Cortex of kidney (tissue), 1 donor: ENCODE measurements at places on chromosomes 3 and 15.

DNA sequence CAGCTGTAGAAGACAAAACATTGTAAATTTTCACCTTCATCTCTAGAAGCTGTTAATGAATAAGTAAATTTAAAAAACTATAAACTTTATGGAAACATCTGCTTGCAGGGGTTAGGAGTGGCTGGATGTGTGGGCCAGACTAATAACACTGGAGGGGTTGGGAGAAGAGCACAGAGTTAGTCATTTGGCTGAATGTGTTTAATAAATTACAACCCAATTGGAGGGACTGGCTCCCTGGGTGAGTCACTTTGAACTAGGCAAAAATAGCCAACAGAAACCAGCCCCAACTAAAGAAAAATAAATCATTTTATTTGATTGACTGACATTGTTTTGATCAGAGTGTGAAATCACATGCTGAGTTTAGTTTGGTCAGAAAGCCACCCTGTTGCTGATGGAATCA, 21.8 kb downstream of the DGKG start:
- no peak for DNase-seq

DNA sequence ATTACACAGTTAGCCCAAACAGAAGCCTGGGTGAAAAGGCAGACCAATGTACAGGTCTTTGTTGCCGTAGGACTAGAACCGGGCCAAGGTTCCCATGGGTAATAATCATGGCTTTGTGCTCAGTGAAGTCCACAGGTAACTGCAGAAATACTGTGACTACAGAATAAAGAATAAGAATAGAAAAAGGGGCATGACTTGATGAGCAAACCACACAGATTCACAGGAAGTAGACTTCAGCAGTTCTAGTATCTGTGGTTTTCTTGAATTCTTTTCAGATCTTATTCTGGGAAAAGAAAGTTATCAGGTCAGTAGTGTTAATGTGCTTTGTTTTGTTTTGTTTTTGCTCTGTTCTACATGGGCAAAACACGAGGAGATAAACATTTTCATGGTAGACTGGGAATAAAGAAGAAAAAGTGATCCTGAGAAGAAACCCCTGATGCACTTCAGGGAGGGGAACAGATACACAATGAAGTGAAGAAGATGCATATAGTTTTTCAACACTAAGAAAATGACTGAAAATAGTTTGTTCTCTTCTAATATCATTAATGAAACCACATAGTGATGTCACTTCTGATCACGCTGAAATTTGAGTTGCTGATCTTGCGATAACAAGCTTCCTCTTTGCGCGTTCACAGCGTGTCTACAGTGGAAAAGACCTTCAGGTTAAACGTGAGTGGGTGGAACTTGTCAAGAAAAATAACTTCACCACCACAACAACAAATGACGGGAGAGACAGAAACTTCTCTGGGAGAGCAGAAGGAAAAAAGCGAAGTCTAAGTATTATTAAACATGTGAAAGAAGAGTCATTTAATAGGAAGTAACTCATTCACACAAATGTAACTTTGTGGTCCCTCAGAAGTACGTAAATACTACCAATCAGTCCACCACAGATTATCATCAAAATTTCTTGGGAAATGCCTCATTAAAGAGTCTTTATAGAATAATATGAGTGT, 315.8 kb upstream of the SATB1 start:
- DNase-seq: no peak

- no peak for DNase-seq
These were observed 42.8 kb upstream of the RPL35A start for GRCh38 chr3:197907196-197907595.

DNA sequence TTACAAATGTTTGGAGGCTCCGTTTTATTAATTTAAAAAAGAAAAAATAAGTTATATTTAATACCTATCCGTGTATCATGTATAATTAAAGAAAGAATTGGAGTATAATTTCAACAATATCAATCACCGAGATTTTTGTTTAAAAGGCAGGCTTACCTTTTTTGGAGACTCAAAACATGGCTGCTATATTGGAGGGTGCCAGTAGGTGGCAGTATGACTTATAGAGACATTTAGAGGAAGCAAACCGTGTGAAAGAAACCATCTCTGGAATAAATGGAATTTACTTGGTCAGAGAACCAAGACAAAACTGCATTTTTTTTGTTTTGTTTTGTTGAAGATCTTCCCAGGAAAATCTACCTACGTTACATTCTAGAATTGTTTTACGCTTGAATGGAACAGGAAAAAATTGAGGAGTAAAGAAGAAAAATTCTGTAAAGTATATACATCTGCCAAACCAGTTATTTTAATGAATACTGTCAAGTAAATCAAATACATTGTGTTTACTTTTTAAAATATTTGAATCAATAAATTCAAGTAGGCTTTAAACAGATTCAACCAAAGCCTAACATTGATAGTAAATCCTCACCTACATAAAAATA, 802.6 kb upstream of the ALCAM start:
- DNase-seq: no peak

- no peak for DNase-seq
These were observed 1.1 kb downstream of the CASR start for GRCh38 chr3:122184591-122184929.

DNA sequence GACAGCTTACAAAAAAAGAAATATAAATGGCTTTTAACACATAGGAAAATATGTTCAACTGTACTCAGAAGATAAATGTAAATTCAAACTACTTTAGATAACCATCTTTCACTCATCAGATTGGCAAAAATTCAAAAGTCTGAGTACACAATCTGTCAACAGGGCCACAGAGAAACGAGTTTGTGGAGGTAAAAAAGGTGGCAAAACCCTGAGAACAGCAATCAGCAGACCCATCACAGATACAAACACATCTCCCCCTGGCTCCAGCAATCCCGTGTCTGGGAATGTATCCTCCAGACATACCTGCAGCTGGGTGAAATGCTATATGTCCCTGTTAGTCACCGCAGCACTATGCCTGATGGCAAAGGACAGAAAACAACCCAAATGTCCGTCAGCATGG, 149.5 kb downstream of the OSBPL10 start:
- no peak for DNase-seq

DNA sequence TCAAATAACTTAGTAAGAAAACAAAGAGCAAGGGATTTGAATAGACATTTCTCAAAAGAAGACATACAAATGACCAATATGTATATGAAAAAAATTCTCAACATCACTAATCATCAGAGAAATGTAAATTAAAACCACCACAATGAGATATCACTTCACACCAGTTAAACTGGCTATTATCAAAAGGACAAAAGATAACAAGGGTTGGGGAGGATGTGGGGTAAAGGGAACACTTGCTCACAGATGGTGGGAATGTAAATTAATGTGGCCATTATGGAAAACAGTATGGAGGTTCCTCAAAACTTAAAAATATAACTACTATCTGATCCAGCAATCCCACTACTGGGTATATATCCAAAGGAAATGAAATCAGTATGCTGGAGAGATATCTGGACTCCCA, 46.0 kb upstream of the RYK start:
- DNase-seq: no peak

DNA sequence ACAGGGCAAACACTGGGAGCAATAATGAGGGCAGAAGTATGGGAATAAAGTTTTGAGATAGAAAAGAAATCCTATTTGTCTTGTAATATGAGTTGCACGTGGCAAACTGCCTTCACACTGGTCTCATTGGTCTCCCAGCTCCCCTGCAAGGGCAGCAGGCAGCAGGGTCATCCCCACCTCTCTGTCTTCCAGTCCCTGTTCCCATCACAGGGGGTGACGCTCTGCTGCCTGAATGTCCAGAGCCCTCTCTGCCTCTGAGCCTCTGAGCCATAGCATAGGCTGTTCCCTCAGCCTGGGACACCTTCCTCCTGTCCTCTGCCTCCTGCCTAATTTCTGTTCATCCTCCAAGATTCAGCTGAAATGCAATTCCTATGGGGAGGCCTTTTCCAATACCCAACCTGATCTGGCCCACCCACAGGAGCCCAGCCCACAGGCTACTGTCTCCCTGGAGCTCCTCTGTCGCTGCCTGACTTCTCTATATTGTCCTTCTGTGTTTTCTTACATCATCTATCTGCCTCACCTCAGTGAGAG, 12.1 kb upstream of the SKOR1 start:
- no peak for DNase-seq

- no peak for DNase-seq
These were observed 43.5 kb downstream of the ACP3 start for GRCh38 chr3:132360717-132361116.

- no peak for DNase-seq
These were observed 775.8 kb downstream of the ZPLD1 start for GRCh38 chr3:103210583-103210982.

DNA sequence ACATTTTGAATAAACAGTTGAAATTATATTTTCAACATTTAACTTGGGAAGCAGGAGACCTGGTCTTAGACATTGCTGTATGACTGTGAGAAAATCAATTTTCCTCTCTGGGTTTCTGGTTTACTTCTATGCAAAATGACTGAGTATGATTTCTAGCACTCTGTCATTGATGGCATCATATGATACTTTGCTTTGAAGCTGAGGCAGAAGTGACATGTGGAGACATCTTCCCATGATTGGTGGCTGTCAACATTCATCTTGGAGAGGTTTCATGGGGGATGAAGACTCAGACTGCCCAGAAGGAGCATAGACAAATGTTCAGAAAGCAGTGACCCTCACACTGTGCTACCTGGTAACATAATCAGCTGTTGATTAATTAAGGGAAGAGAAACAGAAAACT, 477.9 kb downstream of the PDCD6IP start:
- no peak for DNase-seq

- no peak for DNase-seq
These were observed 49.8 kb upstream of the ARL8B start for GRCh38 chr3:5072100-5072816.

GRCh38 chr3:161510510-161511260, 14.1 kb downstream of the OTOL1 start:
- no peak for DNase-seq

- DNase-seq: no peak
These were observed 1.4 kb upstream of the KIF23 start for GRCh38 chr15:69412701-69413100.

DNA sequence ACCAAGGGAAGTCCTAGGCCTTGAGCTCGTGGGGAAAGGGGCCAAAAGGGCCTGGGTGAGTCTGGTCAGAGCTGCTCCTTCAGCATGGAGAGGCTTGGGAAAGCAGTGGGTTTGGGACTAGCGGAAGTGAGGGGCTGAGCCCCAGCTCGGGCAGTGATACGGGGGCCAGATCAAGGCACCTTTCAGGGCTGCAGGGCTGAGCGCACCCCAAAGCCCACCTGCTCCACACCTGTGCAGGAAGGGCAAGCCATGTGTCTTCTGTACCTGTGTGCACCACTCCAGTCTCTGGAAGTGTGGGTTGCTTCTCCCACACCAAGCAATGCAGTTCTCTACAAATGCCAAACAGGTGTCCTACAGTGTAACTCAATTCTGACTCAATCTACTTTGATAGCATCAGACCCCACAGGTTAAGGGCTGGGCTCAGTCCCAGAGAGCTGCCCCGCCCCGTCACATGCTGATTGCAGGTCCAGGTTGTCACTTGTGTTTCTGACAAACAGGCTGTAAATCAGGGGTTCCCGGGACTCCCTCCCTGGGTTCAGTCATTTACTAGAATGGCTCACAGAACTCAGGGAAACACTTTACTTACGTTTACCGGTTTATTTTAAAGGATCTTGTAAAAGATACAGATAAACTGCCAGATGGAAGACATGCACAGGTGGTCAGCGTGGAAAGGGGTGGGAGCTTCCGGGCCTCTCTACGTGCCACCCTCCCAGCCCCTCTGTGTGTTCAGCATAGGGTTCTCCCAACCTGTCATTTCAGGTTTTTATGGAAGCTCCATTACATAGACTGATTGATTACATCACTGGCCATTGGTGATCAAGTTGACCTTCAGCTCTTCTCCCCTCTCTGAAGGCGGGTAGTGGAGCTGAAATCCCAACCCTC, 28.8 kb upstream of the KLF13 start:
- no peak for DNase-seq

DNA sequence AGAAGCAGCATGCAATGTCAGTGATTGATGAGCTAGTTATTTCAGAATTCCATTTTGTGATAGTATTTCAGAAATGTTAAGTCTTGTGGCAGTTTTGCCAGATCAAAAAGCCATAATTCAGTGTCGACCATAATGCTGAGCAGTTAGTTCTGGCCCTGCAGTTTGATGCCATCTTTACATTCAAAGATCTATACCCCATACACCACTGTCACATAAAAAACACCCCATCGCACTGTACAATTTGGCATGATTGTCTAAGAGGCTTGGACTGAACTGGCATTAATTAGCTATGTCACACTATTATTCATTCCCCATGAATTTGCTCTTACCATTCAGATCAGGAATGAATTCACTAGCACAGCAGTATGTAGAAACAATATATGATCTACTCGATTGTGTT, 127.7 kb upstream of the EPHA3 start:
- no peak for DNase-seq

DNA sequence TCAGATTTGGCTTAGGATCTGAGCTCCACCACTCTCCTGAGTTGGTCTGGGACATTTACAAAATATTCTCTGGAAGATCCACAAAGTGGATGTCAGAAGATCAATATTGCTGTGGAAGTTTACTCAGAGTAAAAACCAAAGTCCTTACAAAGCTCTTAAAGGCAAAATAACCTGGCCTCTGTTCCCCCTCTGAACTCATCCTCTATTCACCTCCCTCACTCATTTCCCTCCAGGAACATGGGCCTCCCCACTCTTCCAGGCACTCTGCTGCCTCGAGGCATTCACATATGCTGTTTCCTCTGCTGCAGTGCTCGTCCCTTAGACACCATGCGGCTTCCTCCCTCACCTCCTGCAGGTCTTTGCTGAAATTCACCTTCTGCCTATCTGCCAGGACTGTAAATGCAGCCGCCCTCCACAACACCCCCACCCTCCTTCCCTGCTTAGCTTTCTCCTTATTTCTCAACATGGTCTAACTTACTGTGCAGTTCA, 19.1 kb upstream of the CCDC174 start:
- no peak for DNase-seq

- DNase-seq: no peak
These were observed 37.7 kb upstream of the FGD5 start for GRCh38 chr3:14780927-14781507.

GRCh38 chr3:45236964-45237363, 10.9 kb upstream of the TMEM158 start:
- DNase-seq: no peak

DNA sequence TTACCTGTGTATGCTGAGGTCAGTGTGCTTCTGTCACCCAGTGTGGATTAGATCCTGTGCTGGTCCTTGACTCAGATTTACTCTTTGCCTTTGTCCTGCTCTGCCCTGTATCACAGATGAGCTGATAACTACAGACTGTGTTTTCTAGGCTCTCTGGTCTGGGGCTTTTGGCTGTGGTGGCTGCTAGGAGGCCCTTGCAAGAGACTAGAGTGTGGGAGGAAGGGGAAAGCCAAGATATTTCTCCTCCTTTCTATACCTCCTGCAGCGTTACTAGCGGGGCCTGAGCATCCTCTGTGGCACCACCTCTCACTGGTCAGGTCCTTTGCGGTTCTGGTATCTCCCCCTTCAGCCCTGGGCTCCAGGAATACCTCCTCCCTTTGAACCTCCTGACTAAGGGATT, 282.3 kb upstream of the TBC1D5 start:
- DNase-seq: no peak

- DNase-seq: no peak
These were observed 1.0 kb downstream of the LRRC3B start for GRCh38 chr3:26623419-26624208.

GRCh38 chr15:38053205-38053604, 118.8 kb downstream of the TMCO5A start:
- no peak for DNase-seq
